ENCODE measurements at places on chromosomes 2 and 18.

- DNase-seq: no peak
These were observed 20.5 kb downstream of the THAP4 start for GRCh38 chr2:241616168-241617125.

DNA sequence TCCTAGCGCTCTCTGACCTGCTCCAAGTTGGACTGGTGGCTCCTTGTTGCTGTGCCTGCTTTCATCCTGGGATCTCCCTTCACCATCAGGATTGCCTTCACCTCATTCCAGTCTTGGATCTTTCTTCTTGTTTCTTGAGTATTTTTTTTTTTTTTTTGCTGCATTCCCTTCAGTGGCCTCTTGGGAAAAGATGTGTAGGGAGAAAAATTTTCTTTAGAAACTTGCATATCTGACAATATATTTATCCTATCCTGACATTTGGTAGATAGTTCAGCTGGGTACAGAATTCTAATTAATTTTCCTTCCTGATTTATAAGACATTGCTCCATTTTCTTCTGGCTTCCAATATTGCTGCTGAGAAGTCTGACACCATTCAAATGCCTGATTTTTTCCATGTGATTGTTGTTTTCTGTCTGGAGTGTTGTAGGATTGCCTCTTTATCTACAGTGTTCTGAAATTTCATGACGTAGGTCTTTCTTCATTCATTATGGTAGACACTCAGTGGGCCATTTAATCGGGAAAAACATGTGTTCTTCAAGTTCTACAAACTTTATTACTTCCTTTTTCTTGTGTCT, 23.0 kb upstream of the IL1A start:
- no peak for DNase-seq

GRCh38 chr2:33219850-33220275, 256.6 kb upstream of the RASGRP3 start:
- DNase-seq: no peak

DNA sequence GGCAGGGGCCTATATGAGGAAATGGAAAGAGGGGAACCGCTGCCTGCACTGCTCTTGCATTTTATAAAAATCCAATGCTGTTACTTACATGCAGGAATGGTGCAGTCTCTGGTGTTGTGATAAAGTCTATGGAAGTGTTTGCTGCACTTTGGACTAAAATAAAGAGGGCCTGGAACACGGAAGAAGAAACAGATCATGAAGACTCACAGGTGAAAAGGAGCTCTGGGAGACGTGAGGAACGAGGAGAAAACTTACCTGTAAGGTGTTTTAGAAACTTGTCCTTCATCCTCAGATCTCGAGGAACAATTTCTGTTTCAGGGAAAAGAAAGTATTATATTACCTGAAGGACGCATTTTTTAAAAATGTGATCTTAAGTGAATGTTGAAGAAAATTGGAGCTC, 1.9 kb downstream of the ALKAL2 start:
- no peak for DNase-seq

GRCh38 chr2:30655660-30656059, 151.6 kb downstream of the CAPN13 start:
- DNase-seq: no peak
